ENCODE measurements at places on chromosomes 2 and 18. TPM values are rescaled to one million over a fixed set of nuclear protein-coding genes. Genes with fewer than 3 reads are reported as not detected.
A peak's percentile ranks its signal among the peaks of the same experiment; 100 is the strongest.

Gene CENPA
- not detected for total RNA-seq

DNA sequence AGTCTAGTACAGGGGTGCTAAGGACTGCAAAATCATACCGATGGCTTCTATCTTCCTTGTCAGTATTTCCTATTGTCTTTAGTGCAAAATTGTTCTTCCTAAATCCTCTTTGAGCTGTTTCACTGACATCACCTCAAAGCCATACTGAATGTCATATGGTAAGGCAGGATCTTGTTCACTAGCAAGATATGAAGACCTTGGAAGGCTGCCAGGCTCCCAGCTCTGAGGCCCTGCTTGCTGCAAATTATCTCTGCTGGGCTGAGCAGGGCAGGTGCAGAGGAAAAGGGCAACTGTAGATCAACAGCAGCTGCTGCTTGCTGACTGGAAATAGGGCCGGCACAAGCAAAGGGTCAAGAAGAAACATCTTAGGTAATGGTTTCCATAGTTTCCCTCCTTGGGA lies 58.2 kb downstream of the PMAIP1 start:
- H3K27ac ChIP-seq, result no peak overlapping the region
- no peak overlapping the region for H3K4me3 ChIP-seq
- H3K4me1 ChIP-seq, result no peaks in the 10 kb centered on the region
- peak; percentile 48 for DNase-seq
- no peaks in the 10 kb centered on the region for H3K36me3 ChIP-seq
- H3K27me3 ChIP-seq, result no peaks in the 10 kb centered on the region

- no peak for DNase-seq
- no peaks in the 10 kb centered on the region for H3K27me3 ChIP-seq
- no peaks in the 10 kb centered on the region for H3K4me1 ChIP-seq
- H3K36me3 ChIP-seq, result no peaks in the 10 kb centered on the region
Measured at GRCh38 chr18:57833441-57834101, 30.5 kb upstream of the ATP8B1 start.

GRCh38 chr18:73850782-73851181 lies 296.9 kb downstream of the FBXO15 start:
- no peak overlapping the region for H3K27ac ChIP-seq
- H3K4me3 ChIP-seq, result no peak overlapping the region
- DNase-seq, result no peak
- no peaks in the 10 kb centered on the region for H3K36me3 ChIP-seq
- H3K4me1 ChIP-seq, result peaks cover 5% of the 10 kb centered on the region

Gene GMCL1
- 6.0 TPM for total RNA-seq

Gene SOX11
- total RNA-seq, result 0.25 TPM

- no peaks in the 10 kb centered on the region for H3K4me1 ChIP-seq
- no peaks in the 10 kb centered on the region for H3K36me3 ChIP-seq
- no peak for DNase-seq
Measured at GRCh38 chr2:235398321-235398720, 95.5 kb upstream of the AGAP1 start.

Gene FBXO36
- 1.4 TPM for total RNA-seq

- no peak overlapping the region for H3K27ac ChIP-seq
- DNase-seq, result no peak
- peaks cover 8% of the 10 kb centered on the region for H3K27me3 ChIP-seq
- H3K36me3 ChIP-seq, result no peaks in the 10 kb centered on the region
- H3K4me3 ChIP-seq, result no peak overlapping the region
- H3K4me1 ChIP-seq, result no peaks in the 10 kb centered on the region
Measured at GRCh38 chr2:176380341-176380740, 111.1 kb downstream of the MTX2 start.

GRCh38 chr18:62011416-62011815 lies 118.6 kb upstream of the RNF152 start:
- no peak overlapping the region for H3K27ac ChIP-seq
- no peaks in the 10 kb centered on the region for H3K36me3 ChIP-seq
- no peaks in the 10 kb centered on the region for H3K4me1 ChIP-seq
- no peak for DNase-seq

DNA sequence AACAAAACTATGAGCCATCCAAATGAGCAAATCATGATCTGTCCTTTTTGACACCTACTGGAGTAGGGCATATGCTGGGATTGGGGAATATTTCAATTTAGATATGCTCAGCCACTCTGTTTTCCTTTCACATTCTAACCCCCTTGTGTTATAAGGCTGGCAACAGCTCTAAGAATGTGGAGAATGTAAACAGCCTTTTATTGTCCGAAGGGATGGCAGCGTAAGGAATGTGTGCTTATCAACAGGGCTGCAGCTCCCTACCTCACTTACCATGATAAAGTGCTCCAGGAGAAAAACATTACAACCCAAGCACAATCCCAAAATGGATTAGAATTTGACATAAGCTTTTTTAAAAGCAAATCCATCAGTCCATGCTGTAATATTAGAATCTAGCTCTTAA lies 2.2 kb downstream of the NXPH2 start:
- no peak overlapping the region for H3K27ac ChIP-seq
- peaks cover 8% of the 10 kb centered on the region for H3K27me3 ChIP-seq
- DNase-seq, result no peak
- H3K36me3 ChIP-seq, result no peaks in the 10 kb centered on the region
- H3K4me1 ChIP-seq, result no peaks in the 10 kb centered on the region
- H3K4me3 ChIP-seq, result no peak overlapping the region

Gene TOGARAM2
- 3.7 TPM for total RNA-seq

Gene RAB6D
- not detected for total RNA-seq

DNA sequence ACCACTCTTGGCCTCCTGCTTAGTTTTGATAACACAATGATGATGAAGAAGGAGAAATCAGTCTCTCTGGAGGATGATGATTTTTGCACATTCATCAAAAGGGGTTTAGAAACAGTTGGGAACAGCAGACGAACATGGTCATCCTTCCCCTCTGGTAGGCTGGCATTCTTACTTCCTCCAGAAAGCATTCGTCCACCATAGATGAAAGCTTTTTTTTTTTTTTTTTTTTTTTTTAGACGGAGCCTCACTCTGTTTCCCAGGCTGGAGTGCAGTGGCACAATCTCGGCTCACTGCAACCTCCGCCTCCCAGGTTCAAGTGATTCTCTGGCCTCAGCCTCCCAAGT lies 43.5 kb upstream of the TTC39C start:
- DNase-seq, result no peak
- H3K27ac ChIP-seq, result no peak overlapping the region
- no peaks in the 10 kb centered on the region for H3K4me1 ChIP-seq
- H3K27me3 ChIP-seq, result no peaks in the 10 kb centered on the region
- no peaks in the 10 kb centered on the region for H3K36me3 ChIP-seq
- no peak overlapping the region for H3K4me3 ChIP-seq

Measured in heart right ventricle (tissue), 16 donors.